Lung microvascular endothelial cell (primary cell): ENCODE measurements at places on chromosomes 2 and 18.

DNA sequence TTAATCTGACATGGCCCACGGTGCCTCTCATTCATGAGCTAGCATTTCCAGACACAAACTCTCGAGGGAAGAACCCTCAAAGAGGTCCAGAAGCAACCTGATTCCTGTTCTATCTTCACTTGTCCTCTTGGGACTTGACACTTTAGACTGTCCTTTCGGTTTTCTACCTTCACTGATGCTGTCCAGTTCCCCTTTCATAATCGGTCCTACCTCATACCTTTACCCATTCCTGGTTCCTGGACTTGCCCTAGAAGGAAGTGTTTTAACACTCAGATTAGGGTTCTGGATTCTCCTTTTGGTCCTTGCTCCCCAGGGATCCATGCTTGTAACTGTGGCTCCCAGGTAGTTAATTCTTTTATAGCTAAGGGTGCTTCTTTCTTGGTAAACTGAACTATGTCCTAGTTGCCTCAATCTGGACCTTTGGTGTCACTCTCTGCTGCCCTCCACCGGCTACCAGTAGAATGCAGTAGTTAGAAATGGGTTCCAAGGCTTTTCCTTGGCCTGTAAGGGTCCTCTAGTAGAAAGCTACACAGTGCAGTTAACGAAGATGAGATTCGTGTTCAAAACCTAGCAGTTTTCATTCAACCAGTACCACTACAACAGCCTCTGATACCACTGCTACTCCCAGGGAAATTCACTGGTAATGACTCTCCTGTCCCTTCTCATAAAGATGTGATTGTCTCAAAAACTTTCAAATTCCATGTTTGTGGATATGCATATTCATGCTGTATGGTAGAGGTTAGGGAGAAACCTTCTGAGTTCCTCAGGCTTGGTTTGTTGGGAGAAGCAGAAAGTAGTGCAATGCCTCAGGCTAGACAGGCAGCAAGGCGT is 178.1 kb upstream of the CYP26B1 start:
- DNase-seq = peak; percentile 12

DNA sequence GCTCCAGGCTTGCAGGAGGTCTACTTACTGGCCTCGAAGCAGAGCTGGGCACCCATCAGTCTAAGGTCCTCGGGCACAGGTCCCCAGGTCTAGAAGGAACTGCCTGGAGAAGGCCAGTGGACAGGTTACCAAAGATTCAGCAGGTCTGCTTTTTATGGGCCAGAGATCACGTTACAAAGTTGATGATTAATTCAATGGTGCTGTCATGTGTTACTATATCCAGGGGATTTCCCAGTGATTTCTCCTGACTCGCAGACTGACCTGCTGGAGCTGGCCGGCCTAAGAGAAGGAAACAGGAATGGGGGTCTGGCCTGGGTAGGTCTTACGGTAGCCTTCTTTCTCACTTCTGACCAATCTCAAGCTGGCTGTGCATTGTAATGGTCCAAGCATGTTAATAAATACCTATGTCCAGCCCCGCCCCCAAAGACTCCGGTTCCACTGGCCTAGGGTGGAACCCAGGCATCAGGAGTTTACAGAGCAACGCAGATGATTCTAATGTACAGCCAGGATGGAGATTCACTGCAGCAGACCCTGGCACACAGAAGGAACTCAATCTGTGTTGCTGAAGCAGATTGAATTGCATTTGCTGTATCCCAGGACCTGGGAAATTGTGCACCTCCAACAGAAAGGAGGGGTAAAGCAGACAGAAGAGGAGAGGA is at the start of gene NEURL3:
TSS of gene NEURL3 (minus strand) at position 127 of the 659 bp plus-strand sequence. CDS start at position 56, 71 bp downstream.
- DNase-seq = peak; percentile 63

- no peak for DNase-seq
Observed at GRCh38 chr2:5569256-5569655, 122.9 kb upstream of the SOX11 start.

- no peak for DNase-seq
Observed at GRCh38 chr2:233538741-233539140, 27.8 kb downstream of the USP40 start.

GRCh38 chr2:152600051-152600657 is 117.1 kb downstream of the PRPF40A start:
- no peak for DNase-seq

DNA sequence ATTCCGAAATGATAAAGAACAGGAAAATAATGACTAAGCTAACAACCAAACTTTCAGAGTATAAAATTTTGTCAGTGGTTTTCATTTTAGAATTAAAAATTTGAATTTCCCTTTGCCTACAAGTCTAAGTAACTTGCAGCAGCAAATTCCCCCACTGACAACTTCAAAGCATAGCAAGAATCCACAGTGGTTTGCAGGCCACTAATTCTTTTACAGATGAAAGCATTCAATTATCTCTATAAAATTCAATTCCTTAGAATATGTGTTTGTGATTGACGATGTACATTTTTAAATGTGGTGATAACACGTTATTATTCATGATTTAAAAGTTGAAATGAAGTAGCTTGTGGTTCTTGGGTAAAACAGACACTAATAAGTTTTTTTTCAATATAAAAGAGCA is 100.6 kb downstream of the SMAD2 start:
- DNase-seq = no peak

- no peak for DNase-seq
Observed at GRCh38 chr18:46343931-46344372, 239.8 kb downstream of the HAUS1 start.

DNA sequence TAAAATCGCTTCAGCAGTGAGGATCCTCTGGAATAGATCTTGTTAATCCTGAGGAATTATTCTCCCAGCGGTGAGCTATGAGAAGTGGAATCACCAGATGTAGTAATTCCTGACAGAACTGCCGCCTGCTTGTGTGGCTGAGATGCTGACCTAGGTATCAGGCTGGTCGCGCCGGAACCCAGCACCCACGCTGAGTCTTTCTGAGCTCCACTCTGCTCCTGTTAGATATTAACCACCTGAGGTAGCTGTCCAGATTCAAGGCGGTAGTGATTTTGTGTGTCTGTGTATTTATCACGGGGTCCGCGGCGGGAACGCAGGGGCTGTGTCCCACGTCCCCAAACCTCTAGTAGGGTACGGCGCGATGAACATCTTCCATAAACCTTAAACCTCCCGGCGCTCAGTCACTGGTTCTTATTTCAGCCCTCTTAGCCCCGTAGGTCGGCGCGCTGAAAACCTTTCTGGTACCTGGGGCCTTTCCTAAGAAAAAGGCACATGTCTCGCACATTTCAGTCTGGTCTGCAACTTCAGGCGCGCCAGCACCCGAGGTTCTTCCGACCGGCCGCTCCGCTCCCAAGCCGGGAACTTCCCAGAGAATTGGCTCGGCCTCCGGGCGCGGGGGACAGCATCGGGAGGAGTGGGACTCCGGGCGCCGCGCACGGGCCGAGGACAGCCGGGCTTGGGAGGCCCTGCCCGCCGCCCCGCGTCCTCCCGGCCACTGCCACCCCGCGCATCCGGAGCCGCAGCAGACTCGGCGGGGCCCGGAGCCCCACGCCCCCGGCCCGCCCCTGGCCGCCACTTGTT is 542 bp upstream of the CNNM3 start:
- no peak for DNase-seq

- no peak for DNase-seq
Observed at GRCh38 chr18:3107740-3108151, 94.8 kb upstream of the LPIN2 start.

DNA sequence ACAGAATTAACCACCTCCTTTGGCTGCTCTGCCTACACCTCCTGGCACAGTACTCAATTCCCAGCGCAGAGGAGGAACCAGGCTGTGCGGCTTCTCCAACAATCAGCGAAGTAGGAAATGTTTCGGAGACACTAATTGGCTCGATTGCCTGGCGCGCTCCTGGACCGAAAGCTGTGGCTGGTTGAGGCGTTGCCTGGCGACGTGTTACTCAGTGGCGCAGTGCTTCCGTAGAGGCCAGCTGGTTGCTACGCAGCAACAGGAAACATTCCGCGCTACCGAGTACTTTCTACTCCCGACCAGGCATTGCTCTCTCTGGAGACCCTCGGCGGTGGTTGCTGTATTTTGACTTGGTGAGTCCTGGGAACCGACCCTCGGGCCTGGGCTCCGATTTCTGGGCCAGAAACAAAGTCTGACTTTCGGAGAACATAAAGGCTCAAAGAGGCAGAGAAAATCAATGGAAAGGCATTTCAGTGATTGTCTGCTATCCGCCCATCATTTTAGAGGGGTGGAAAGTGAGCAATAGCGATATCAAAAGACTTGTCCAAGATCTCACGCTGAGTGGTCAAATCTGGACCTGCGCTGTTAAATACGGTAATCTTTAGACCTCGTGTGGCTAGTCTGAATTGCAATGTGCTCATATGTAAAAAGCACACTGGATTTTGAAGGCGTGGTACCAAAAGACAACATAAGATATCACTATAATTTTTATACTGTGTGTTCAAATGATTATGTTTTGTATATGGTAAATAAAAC is at the start of gene DNAH6:
TSS of gene DNAH6 (plus strand) at position 265 of the 753 bp plus-strand sequence. CDS start 1,329 bp downstream, outside the sequence.
- peak; percentile 95 for DNase-seq

DNA sequence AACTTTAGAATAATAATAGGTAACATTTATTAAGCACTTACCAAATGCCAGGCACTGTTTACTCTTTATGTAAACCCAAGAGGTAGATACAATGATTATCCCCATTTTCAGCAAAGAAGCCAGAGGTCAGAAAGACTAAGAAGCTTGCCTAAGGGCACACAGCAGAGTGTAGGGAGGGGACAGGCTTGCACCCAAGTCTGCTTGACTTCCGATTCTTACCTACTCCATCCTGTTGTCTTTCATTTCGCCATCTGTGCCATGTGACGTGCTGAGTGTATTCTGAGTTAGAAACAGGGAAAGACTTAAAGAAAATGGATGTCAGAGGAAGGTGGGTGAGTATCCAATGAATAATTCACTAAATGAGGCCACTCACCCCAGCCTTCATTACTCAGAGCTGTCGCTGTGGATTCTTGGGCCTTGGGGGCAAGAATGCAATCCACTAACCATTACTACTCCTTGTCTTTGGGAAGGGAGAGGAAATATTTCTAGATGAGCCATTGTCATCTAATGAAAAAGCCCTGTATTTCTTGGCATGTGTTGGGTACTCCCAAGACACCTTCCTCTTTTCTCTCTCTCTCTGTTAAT is 76.4 kb upstream of the BCL11A start:
- no peak for DNase-seq

GRCh38 chr2:109069331-109070194 is 59.4 kb upstream of the SH3RF3 start:
- DNase-seq = no peak

- no peak for DNase-seq
Observed at GRCh38 chr2:208319391-208319790, 53.3 kb downstream of the PIKFYVE start.

DNA sequence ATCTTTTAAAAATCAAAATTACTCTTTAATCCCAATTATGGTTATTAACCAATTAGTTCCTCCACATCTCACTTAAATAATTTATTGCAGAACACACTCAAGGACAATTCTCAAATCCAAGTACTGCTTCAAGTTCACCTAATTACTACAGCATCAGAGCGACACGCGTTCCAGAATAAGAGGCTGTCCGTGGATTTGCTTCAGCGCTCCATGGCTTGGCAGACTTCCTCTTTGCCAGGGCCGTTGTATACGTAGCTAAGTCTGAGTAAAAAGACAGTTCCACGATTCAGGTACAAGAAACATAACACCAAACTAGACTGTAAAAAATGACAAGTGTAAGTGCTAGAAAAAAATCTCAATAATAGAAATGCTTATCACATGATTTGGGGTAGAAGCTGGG is 153.2 kb upstream of the MYT1L start:
- DNase-seq = no peak

- DNase-seq = no peak
Observed at GRCh38 chr18:48152549-48152948, 222.1 kb upstream of the SMAD2 start.

DNA sequence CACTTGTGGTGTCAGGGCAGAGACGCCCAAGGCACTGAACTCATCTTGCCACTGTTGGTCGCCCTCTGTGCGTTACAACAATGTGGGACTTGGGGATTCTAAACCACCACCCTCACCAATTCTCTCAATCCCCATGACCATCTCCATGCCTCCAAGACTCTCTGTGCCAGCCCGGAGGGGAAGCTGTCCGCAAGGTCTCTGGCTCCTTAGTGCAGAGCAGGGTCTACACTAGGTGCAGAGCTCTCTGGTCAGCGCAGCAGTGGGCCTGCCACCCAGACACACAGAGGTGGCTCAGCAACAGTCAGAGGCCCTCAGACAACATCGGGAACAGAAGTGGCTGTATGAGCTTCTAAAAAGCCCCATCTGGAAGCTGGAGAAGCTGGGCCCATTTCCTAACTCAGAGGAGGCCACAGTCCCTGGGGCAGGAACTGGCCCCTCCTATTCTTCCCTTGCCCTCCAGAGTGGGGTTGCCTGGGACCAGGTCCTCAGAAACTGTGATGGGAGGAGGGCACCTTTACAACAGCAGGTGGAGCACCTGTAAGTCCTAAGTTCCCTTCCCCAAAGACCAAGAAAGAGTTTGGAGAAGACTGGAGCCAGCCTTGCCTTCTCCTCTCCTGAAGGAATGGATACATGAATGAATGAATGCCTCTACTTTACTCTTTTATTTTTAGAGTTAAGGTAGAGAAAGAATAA is 37.7 kb downstream of the SERTAD2 start:
- no peak for DNase-seq

GRCh38 chr2:185859506-185859905 is 120.9 kb downstream of the FSIP2 start:
- DNase-seq = no peak

GRCh38 chr2:211941216-211941747 is 597.3 kb downstream of the ERBB4 start:
- no peak for DNase-seq

GRCh38 chr2:73035899-73036711 is 35.4 kb downstream of the SFXN5 start:
- no peak for DNase-seq

GRCh38 chr18:11183637-11184036 is 34.3 kb upstream of the PIEZO2 start:
- no peak for DNase-seq

- DNase-seq = peak; percentile 68
Observed at GRCh38 chr2:134245340-134245984, 8.4 kb upstream of the MGAT5 start.

DNA sequence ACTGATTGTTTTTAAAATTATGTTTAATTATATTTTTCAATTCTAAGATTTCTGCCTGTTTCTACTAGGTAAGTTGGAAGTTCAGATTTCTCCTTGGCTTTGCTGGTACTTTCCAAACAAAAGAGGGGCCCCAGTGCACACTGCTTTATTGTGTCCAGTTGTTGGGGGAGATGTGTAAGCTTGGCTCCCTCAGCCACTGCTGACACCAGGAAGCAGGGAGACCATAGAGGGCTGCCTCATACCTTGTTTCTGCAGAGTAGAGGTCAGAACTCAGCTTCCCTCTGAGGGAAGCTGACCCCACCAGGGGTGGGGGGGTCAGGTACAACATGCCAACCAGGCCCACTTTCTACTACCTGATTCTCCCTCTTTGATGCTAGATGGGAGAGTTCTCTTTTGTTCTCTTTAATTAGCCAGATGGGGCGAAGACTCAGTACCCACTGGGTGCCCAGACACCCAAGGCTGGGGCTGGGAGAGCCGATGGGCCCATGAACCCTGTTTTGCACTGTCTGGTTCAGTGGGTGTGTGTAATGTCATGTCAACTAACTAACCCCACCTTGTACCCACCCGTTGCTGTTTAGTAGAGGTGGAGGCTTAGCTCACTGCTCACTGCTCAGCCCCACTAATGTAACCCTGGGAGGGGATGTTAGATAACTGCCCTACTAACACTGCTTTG is 14.7 kb downstream of the BCL2L11 start:
- no peak for DNase-seq

GRCh38 chr2:43100362-43100882 is 126.0 kb downstream of the ZFP36L2 start:
- DNase-seq = no peak
